ENCODE measurements at places on chromosomes 5 and 9.

DNA sequence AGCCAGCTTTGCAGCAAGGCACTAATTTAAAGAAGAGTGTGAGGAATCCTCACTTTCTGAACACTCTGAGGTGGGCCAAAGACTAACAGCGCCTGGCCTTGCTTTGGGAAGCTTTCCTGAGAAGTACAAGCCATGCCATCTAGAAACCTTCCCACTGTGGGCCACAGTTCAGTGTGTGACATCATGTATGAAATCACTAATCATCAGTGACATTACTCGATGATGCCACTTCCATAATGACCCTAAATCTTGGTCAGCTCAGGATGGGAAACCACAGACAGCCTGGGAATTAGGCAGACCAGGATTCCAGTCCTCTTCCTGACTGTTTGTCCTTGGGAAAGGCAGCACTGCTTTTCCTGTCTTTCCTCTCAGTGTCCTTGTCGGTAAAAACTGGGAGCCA is 54.2 kb upstream of the HSPA9 start:
- no peak for DNase-seq

GRCh38 chr9:136243631-136244030 is 2.0 kb downstream of the QSOX2 start:
- no peak for DNase-seq

DNA sequence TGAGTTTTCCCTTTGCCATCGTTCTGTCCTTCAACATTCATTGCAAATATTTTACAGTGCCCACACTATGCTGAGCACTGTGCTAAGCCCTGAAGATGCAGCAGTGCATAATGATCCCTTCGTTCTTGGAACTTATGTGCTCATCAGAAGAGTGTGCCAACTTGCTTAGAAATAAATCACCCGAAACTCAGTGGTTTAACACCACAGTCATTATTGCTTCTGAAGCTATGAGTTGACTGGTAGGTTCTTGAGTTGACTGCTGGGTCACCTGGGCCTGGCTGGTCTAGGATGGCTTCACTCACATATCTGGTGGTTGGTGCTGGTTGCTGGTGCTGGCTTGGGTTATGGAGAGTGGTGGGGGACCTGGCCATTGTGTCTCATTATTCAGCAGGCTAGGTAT is 20.9 kb downstream of the PCSK5 start:
- DNase-seq, result no peak

DNA sequence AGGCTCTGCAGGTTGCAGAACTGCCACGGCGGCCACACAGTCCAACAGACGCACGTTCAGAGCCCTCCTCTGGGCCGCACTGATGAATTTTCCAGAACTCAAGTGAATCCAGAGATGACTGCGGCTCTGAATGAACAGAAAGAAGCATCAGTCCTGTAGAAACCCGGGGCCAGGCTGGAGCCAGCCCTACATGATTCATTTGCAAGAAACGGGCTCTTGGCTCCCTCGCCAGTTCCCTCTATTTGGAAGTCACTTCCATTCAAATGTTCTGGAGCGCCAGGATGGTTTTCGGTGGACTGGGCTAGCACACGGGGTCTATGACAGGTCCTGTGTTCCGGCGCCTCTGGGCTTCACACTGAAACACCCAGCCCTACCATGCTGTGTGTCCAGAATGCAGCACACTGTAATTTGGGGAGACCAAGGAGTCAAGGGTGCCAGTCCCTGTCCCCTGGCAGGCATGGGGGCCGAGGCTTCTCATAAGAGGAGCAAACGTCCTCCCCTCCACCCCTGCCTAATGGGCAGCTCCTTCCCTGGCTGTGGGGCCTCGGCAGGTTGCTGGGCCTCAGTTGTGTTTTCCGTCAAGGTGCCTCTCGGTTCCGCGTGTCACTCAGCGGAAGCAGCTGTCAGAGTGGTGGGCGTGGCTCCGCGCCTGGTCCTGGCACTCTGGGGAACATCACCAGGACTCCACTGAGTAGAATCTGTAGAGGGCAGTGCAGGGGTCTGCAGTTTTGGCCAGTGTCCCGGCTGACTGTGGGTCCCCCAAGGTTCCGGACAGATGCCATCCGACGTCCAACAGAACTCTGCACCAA is 18.1 kb upstream of the COL5A1 start:
- no peak for DNase-seq

- DNase-seq, result no peak
Observed at GRCh38 chr9:38382141-38382540, 10.4 kb upstream of the ALDH1B1 start.

DNA sequence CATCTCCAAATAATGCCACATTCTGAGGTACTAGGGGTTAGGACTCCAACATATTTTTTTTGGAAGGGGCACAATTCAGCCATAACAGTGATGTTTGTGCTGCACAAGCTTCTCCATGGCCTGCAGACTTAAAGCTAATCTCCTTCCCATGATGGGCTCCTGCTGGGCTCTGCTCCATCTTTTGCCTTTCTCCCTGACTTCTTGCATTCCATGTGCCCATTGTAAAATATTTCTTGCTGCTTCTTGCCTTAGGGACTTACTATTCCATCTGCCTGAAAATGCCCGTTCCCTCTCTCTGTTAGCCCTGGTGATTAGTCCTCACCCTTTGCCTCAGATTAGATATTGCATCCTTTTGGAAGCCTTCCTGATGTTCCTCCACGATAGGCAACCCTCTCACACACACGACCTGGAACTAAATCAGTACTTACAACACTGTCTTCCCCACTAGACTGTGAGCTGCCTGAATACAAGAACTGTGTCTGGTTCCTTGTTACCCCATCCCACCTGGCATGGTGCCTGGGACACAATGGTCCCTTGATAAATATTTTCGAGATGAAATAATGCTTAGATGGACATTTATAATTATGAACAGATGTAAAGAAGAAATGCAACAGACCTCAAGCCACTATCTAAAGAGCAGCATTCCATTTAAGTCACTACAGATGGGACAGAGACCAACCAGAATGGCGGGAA is 33.5 kb downstream of the OR1J1 start:
- DNase-seq, result no peak

GRCh38 chr5:138849439-138849838 is 25.7 kb downstream of the LRRTM2 start:
- DNase-seq, result no peak

GRCh38 chr5:89270901-89271300 is 387.9 kb upstream of the MEF2C start:
- no peak for DNase-seq

DNA sequence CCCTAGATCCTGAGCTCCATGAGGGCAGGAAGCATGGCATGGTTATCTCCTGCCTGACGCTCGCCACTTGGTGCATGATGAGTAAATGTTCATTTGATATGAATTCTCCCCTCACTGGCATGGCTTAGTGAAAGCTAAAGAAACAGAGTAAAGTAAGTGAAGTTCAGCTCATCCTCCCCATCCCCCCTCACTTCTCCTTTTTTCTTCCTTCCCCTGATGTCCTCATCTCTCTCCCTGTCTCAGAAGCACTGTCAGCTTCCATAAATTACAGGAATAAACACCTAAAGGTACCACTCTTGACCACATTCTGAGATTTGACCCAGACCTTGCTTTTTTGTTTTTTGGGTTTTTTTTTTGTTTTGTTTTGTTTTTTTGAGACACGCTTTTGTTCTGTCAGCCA is 73.3 kb downstream of the SNX18 start:
- DNase-seq, result no peak

- DNase-seq, result no peak
Observed at GRCh38 chr5:56993241-56993640, 41.3 kb upstream of the MIER3 start.

DNA sequence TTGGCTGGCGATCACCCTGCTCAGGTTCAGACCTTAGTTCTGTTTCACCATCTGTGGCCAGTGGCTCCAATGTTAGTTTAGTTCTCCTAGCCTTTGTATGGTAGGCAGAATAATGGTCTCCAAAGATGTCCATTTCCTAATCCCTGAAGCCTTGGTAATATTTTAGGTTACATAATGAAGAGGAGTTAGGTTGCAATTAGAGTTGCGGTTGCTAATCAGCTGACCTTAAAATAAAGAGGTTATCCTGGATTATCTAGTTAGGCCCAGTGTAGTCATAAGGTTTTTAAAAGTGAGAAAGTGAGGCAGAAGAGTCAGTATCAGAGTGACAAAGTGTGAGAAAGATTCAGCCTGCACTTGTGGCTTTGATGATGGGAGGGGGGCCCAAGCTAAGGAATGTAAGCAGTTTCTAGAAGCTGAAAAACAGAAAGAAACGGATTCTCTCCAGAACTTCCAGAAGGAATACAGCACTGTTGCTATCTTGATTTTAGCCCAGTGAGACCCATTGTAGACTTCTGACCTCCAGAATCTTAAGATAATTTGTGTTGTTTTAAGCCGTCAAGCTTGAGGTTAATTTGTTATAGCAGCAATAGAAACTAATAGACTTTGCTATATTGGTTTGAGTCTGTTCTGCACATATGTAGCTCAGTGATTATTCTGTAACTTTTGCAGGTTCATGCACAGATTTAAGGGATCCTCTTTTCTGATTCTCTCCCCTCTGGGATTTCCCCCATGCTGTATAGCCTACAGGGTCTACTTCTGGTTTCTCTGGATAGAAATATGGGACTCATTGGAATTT is 21.6 kb downstream of the LNPEP start:
- no peak for DNase-seq

DNA sequence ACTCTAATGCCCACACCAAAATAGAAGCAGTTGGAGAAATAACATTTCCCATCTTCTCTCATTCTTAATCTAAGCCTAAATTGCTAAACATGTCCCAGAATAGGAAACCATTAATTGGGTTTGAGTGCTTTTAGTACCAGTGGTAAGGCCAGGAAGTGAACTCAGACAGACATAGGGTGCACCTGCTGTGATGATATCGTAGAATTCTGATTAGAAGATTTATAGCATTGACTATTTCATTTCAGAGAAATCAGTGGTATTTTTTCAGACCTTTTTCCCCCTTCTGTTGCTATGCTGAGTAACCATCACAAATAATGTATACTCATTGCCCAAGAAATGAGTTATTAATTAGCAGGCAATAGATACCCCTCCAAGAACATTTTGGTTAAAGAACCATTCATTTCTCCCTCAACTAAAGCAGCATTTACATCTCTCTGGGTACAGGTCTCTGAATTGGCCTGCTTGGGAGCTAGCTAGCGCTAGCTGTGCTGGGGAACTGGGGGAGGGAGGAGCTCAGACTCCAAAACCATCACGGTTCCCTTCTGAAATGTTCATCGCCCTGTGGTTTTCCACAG is 7.3 kb downstream of the GLRX start:
- no peak for DNase-seq

GRCh38 chr9:128771094-128771721 is 519 bp downstream of the ZER1 start:
- peak; percentile 54 for DNase-seq

DNA sequence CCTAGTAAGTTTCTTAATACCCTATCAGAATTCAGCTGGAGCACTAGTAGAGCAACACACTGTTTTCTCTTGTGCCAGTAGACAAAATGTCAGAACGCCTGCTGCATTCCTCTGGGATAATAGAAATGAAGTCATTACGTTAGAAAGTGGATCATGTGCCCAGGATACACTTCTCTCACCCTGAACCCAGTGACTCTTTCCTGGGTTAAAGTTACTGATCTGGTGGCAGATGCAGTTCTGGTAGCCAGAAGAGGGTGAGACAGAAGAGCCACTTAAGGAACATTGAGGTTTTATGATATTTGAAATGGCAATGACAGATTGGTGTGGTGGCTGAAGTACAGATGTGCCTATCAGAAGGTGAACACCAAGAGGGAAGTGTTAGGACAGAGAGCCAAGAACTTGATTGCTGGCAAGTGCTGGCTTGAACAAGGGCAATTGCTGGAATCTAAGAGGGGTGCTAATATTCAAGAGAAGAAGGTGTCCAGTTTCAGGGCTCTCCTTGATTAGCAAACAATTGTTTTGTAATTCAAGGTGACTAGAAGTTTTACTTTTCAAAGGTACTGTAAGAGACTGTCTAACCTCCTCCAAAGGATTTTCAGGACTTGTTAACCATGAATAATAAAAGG is 93.7 kb upstream of the ERBIN start:
- no peak for DNase-seq

DNA sequence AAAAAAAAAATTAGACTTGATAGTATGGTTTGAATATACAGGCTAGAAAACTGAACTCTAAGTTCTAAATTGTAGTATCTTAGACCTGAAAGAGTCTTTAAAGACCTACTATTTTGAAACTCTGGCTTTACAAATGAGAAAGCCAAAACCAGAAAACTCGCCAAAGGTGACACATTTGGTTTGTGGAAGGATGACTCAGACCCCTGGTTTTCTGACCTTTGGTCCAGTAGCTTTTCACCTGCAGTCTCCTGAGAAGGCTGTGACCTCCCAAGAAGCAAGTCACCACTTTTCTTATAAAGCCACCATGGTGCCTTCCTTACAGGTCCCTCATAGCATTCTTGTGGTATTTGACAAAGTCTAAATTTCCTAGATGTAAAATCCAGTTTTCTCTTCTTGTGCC is 102.1 kb upstream of the CEP78 start:
- DNase-seq, result no peak

GRCh38 chr5:135020111-135020895 is 13.7 kb downstream of the PITX1 start:
- DNase-seq, result no peak

GRCh38 chr9:100352727-100353505 is at the start of gene TEX10:
Gene TEX10 (minus strand): TSS chr9:100352942. CDS start chr9:100349363, 3,579 bp downstream.
- peak; percentile 93 for DNase-seq

- no peak for DNase-seq
Observed at GRCh38 chr5:131413605-131414559, 150.0 kb downstream of the CDC42SE2 start.

- peak; percentile 61 for DNase-seq
Observed at GRCh38 chr5:176596689-176597416, 13.1 kb downstream of the GPRIN1 start.

- peak; percentile 50 for DNase-seq
Observed at GRCh38 chr5:26024774-26025173, 1013.6 kb downstream of the CDH9 start.

- DNase-seq, result no peak
Observed at GRCh38 chr9:34990908-34991606, 1.5 kb downstream of the DNAJB5 start.

DNA sequence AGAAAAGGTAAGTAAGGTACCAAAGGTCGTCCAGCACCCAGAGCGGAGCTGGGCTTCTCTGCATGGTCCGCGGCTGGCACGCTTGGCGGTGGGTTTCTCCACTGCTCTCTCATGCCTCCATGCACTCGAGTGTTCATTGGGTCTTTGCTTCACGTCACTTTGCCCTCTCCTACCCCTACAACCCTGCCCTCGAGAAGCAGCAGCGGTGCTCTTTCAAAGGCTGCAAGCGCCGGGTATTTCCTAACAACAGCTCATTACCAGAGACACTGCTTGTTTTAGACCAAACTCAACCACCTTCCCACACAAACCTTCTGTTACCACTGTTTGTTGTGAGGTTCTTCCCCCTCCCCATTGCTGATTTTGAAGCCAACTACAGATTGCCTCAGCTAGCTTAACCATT is 21.5 kb upstream of the ZBTB34 start:
- DNase-seq, result no peak

DNA sequence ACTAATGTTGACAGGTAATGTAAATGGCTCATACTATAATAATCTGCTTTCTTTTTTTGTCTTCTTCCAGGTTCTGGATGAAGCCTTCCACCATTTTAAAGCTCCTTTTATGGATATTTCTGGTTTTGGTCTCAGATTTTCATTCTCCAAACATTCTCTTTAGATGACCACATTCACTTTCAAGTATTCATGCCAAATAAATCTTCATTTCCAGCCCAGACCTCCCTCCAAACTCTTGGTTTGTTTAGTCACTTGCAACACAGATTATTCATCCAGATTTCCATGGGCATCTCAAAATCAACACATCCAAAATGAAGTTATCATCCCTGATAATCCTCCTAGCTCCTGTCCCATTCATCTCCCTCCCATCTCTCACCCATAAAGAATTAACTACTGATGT is 40.3 kb upstream of the SVEP1 start:
- no peak for DNase-seq

GRCh38 chr5:111043712-111044506 is 27.6 kb upstream of the TSLP start:
- no peak for DNase-seq

GRCh38 chr5:142426129-142427014 is 101.6 kb upstream of the SPRY4 start:
- peak; percentile 23 for DNase-seq

Measured in endothelial cell (in vitro differentiated cells).